ENCODE measurements at places on chromosomes 4 and X.

DNA sequence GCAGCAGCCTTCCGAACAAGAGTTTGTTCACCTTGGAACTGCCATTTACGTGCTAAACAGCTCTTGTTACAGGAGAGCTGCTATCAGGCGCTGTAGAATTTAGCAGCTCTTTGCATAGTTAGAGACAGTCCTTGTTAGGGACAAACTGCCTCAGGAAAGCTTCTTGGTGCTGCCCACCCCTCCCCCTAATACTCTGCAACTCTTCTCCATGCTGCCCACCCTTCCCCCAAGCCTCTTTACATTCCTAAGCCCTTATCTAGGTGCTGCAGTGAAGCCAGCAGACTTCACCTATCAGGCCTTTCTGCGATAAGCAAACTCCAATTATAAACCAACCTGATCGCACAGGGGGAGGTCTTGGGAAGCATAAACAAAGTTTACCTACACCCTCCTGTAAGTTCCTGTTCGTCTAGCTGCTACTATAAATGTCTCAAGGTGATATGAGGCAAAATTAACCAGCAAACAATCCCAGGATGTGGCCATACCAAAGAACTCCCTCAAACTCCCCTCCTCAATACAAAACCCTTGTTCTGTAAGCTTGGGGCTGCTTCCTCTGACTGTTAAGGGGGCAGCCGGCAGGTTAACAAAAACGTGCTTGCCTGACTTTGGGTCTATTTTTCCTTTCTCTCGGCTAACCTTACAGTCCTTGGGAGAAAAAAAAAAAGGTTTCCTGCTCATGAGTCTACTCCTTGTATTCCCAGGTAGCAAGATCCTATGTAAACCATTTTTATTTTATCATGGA, 74.0 kb upstream of the GC start:
- DNase-seq = no peak

GRCh38 chr4:185394568-185395237, 1.0 kb downstream of the LRP2BP start:
- DNase-seq = no peak

DNA sequence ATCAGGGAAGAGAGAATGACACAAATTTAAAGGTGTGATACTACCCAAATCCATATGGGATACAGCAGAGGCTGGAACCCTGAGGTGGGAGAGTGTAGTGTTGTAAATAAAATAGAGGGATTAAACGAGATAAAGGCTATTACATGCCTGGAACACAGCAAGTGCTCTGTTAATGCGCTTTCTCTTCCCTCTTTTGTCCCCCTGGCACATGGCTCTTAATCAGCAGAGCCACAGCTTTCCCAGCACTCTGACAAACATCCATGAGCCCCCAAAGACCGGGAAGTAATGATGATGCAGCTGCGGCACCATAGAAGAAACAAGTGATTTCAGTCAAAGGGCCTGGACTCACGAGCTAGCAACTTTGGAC, 85.9 kb downstream of the RASL11B start:
- DNase-seq = no peak

GRCh38 chr4:13988353-13989305, 361.1 kb upstream of the BOD1L1 start:
- DNase-seq = no peak

DNA sequence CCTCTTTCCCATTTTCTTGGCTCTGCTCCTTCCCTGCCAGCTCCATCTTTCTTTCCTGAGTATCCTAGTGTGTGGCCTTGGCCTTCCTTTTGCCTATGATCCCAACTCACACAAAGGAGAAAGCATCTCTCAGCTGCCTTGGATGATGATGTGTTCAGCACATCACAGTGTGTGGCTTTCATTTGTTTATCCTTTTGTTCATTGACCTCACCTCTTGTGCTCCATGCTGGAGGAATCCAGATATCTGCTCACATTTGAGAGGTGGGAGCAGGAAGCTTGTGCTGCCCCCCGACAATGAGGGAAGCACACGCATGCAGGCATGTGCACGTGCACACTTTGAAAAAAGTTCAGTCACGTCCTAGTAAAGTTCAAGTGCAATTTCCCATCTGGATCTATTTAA, 131.0 kb downstream of the SMIM20 start:
- no peak for DNase-seq

DNA sequence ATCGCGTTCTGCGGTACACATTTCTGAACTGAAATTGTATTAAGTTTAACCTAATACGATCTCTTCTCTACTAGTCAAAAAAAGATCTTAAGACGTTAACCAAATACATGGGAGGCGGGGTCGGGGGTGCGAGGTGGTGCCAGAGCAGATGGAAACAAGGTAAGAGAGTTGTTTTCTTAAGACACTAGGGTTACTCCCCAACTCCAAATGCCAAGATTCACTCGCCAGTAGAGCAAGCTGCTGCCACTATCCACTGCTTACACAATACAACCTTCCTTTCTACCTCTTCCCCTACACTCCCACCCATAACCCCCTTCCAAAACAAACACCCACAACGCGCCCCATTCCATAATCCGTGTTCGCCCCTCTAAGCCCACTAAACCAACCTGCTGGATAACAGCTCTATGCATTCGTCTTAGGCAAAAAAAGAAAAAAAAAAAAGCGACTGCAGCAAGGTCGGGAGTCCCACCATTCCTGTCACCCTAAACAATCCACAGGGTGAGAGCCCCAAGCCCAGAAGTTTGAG, 1.3 kb downstream of the LCORL start:
- DNase-seq = no peak

DNA sequence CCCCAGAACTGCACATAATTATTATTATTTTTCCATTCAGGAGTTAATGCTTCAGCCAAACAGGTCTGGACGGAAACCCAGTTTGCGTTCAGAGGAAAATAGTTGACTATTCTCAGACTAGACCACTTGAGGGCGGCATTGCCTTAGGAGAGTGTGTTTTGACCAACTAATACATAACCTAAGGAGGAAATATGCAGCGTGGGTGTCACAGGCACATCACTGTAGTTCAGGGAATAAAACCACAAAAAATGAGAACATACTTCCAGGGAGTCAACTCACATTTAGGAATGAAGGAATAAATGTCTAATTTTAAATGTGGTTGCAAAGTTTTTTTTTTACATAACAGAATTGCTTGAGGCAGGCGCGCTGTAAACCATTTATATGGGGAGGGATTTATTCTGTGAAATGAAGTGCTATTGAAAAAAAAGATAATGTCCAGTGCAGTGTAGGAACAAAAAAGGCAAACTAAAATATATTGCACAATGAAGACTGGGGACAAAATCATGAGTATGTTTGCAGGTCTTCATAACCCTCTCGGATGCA, 93.3 kb downstream of the SYNPO2 start:
- DNase-seq = no peak

- DNase-seq = no peak
Measured at GRCh38 chr4:89469930-89470375, 162.4 kb upstream of the GPRIN3 start.

DNA sequence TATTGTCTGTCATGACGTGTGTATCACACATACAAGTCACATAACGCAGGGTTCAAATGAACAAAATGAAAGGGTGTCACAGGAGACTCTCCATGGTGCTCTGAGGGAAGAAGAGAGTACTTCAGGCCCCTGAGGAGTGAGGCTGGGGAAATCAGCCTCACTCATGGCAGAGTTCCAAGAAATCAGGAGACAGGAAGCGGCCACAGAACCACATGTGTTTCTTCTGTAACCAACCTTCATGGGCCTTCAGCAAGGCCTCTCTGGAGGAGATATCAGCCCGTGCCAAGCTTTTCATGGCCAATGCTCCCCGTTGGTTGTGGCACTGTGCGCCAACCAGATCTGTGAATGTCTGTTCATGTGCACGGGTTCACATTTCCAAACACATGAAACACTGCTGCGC, 76.0 kb downstream of the NAT8L start:
- no peak for DNase-seq

DNA sequence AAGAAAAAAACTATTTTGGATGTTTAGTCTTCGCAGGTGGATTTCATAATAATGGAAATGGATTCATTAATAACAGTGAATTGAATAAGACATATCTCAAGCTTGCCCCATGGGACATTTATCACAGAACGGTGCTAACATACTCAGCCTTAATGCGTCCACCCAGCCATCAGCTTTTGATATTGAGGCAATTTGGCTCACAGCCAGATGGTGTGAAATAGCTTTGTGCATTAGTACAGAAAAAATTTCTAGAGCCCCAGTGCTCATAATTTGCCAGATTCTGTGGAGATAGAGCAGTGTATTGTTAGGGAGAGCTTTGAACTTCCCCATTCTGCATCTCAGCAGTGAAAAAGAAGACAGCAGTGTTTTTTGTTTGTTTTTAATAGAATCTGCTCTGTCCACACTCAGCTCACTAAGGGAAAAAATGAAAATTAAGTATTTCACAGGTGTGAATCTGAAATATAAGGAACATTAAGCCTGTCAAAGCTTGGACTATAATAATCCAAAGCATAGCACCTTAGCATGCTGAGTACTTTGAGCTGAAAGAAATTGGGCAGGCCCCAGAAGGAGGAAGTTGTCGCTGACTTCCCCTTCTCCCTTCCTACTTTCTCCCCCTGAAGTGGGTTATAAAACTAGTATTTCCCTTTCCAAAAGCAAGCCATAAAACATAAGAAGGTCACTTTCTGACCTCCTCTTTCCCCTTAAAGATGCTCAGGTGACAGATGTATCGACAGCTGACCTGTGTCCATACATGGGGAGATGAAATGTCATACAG, 295.8 kb downstream of the MAGEB5 start:
- no peak for DNase-seq

GRCh38 chr4:89293299-89293698, 14.3 kb downstream of the GPRIN3 start:
- DNase-seq = no peak

GRCh38 chrX:74389016-74389722, 32.1 kb upstream of the SLC16A2 start:
- DNase-seq = no peak

GRCh38 chr4:176792326-176793059, at the start of gene VEGFC:
Gene VEGFC (minus strand): TSS chr4:176792922. CDS start chr4:176792311, 611 bp downstream.
- DNase-seq = peak; percentile 2

DNA sequence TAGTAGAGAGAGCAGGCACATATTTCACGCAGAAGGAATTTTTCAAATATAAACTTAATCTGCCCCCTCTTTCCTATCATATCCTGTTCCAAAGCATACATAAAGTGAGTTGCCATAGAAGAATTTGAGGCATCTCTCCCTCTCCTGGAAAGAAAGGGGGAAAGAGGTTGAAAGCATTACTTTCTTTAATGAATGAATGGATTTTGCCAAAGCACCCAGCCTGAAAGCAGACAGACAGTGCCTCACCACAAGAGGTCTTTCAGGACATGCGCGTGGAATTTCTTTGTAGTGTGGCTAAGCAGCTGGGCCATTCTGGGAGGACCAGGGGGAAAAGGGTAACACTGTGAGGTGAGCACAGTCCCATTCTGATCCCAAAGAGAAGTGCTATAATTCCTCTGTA, 651.4 kb downstream of the IQCM start:
- no peak for DNase-seq

GRCh38 chr4:42655921-42656678, 805 bp downstream of the ATP8A1 start:
- peak; percentile 27 for DNase-seq

DNA sequence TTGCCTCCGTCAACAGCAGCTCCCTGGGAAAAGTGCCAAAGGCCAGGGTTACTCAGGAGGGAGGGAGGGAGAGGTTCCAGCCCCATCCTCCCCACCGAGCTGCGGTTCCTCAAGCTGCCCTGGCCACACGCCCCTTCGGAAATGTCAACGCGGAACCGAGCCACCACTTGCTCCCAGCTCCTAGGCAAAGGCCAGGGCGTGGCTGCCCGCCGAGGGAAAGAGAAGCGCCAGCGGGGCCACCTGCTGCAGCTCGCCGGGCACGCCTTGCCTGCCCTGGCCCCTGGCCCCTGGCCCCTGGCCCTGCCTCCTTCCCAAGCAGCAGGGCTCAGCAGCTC, 15.3 kb downstream of the SLC6A8 start:
- no peak for DNase-seq

GRCh38 chrX:43707812-43708548, 51.9 kb downstream of the MAOA start:
- no peak for DNase-seq

- no peak for DNase-seq
Measured at GRCh38 chr4:188387179-188387791, 248.0 kb downstream of the TRIML1 start.

DNA sequence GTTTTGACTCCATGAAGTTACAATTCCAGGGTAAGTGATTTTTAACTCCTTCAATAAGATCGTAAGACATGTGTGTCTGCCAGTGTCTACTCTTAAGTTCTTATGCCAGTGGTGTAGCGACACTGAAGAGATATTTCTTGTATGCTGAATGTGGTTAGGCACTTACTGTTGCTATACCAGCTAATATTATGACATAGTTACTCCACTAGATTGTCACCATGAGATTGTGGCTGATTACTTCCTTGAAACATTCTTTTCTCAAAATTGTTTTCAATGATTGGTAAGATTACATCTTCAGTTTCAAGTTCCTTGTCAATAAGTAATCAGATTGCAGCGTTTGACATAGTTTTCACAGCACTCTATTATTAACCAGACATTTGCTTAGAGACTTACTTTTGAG, 60.6 kb upstream of the PAGE5 start:
- DNase-seq = no peak

DNA sequence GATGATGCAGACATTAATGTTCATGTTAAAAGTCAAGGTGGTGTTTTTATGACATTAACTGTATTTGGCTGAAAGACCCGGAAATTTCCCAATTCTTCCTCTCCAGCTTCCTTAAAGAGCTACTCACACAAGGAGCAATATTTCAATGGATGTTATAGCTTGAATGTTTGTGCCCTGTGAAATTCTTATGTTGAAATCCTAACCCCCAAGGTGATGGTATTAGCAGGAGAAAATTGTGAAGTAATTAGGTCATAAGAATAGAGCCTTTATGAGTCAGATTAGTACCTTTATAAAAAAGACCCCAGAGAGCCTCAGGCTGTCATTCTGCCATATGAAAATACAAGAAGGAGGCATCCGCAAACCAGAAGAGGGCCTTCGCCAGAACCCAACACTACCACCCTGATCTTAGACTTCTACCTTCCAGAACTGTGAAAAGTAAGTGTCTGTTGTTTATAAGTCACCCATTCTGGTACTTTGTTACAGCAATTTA, 3.6 kb downstream of the TLR1 start:
- no peak for DNase-seq

- DNase-seq = no peak
Measured at GRCh38 chr4:7691982-7692381, 247.7 kb downstream of the AFAP1 start.

- DNase-seq = no peak
Measured at GRCh38 chr4:5217421-5217820, 166.1 kb downstream of the STK32B start.

GRCh38 chrX:29066516-29066915, 479.3 kb downstream of the IL1RAPL1 start:
- no peak for DNase-seq

DNA sequence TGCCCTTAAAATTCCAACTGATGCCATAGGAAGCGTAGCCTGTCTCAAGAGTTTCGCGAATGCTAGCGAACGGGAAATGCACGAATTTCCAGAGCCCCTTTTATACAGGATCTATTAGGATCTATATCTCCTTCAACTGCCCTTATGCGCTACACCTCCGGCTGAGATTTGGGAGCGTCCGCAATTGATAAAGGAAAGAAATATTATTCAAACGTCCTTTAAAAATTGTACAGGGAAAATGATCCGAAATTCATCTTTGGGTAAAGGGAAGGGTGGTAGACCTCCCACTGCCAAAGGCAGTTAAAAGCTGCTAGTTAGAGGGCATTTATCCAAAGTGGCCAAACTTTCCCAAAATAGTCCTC, 609 bp downstream of the NR3C2 start:
- no peak for DNase-seq
